ENCODE measurements at places on chromosomes 1 and 21. TPM values are rescaled to one million over a fixed set of nuclear protein-coding genes. Genes with fewer than 3 reads are reported as not detected.

TTC22 gene
- total RNA-seq: 7.1 TPM

KDM5B gene
- total RNA-seq: 57.3 TPM

PKP1 gene
- 0.69 TPM for total RNA-seq

FMOD gene
- total RNA-seq: 45.1 TPM

IVL gene
- total RNA-seq: not detected
